NCI-H2029 treated with DMSO at 0.1 percent for 48 hours (cell line): ENCODE measurements at places on chromosomes 5 and 9.

GRCh38 chr5:65305913-65306312 lies 175.8 kb downstream of the ADAMTS6 start:
- DNase-seq: no peak

DNA sequence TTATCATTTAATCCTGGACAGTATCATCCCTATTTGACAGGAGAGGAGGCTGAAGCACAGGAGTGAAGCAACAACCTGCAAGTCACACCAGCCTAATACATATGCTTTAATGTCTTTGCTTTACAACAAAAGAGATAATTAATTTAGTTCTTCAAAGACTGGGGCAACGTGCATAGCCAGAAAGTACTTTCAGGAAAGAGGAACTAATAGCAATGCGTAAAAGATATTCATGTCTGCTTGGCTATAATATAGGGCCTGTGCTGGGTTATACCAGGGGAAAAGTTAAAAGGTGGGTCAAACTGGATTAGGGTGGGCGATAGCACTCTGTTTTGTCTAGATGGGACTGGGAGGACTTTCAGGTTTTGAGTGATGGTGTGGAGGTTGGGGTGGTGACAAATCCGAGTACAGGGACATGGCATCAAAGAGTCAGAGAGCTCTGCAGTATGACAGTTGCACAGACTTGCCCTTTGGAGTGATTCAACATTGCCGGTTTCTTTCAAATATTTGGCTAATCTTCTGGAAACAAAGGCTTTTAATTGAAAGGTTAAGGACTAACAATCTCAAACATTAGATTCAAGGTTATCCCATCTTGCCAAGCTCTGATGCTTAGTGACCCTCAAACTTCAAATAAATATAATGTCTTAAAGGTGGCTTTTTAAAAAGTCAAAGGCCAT lies 11.9 kb downstream of the DAB2 start:
- DNase-seq: no peak

DNA sequence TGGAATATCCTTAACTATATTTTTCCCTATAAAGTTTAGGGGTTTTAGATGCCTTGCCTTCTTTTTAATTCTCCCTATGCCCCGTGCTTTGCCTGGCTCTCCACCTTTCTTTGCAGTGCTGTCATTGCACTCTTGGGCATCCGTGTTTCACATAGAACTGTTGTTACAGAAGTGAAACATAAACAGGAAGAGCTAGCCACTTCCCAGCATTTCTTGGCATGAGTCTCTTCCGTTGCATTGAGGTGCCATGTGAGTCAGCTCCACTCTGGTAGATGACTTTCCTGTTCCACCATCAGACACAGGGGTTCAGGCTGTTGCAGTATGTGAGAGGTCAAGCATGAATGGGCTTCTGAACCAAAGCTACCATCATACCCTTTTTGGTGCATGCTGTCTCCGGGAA lies 73.4 kb downstream of the ANGPTL2 start:
- DNase-seq: peak; percentile 36

- no peak for DNase-seq
Observed at GRCh38 chr9:131492070-131492469, 10.6 kb upstream of the POMT1 start.

DNA sequence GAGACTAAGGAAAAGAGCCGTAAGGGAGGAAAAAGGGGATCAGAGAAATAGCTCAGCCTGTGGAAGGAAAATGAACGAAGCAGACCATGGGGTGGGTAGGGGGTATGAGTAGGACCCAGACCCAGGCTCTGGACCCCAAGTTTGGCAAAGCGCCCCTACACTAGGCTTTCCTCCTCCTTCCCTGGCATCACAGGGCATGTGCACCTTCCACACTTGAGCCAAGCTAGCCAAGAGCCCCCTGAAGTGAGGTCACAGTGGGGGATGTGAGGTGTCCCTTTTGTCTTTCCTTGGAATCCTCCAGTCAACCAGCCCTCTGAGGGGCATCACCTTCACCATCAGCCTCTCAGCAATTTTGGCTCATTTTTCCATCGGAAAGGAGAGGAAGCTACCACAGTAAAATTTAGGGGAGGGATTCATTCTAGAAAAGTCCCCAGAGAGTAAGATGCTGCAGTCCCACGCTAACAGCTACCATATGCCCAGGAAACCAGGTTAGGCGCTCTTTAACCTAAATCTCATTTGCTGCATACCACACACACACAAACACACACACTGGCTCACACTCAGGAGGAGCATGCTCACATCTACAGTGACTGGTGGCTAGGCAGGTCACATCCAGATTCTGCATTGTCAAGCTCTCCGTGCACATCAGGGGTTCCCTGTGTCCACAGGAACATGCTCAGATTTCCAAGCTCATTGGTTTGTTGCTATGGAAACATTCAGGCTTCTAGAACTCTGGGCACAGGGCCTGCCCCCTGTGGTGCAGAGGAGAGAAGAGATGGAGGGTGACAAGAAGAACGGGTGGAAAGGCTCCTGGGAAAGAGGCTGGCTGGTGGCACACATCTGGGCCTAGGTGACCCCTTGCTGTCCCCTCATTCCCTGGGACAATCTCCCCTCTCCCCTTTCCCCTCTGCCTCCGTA lies 9.9 kb downstream of the REEP2 start:
- DNase-seq: no peak

DNA sequence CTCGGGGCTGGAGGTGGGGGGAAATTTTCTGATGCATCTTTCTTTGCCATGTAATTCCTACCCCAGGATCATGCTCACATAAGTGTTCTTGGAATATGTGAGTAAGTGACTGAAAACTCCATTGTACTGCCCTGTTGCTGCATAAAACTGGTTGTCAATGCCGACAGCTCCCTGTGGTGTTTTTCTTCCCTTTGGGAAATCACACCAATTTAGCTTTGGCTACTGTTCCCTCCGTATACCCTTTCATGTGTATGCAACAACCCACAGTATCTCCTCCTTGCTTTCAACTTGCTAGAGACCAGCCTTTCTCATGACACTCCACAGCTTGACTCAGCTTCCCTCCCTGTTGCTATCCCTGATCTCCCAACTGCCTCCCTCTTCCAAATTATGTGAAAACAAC lies 240.6 kb downstream of the TRIM32 start:
- DNase-seq: no peak

DNA sequence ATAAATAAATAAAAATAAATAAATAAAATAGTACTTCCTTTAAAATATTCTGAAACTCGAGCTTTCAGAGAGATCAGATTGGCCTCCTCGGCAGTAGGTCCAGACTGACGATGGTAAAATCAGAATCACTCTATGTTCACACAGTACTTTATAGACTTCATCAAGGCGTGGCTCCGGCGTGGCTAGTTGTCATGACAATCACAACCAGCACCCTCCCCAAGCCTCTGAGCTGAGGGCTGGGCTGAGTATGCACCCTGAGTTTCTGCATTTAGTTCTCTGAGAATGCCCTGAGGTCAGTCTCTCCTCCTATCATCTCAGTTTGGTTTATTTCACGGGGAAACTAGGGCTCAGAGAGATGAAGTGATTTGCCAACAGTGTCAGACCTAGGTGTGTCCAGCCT lies 43.3 kb upstream of the BARHL1 start:
- DNase-seq: no peak

- no peak for DNase-seq
Observed at GRCh38 chr9:36985769-36986467, 48.1 kb downstream of the PAX5 start.

DNA sequence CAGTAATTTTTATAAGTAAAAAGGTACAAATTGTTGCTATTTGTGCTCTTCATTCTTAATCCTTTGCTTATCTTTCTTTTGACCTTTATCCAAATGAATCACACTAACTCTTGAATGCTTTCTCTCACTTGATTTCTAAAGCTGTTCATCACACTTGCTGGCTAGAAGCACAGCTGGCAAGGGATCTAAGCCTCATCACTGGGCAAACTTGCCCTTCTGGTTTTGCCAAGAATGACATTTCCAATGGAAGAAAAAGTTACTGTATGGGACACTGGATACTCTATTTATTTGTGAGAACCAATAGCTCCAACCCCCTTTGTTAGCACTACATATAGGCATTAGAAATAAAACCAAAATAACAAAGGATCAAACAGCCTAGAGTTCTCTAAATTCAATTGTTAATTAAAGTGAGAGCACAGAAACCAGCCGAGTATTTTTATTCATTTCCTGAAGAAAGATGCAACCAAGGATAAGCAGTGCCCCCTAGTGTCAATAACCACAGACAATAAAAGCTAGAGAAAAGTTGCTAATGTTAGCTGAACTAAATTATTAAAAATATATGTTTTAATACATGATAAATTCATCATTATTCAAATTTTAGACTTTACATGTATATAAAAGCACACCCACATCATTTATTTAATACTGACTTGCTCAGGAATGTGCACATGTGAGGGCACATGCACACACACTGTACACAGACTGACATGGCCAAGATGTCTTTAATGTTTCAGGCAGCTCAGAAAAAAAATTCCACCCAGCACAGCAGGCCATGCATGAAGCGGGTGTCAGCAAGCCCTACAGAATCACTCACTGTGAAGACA lies 59.8 kb upstream of the POU5F2 start:
- DNase-seq: peak; percentile 58

DNA sequence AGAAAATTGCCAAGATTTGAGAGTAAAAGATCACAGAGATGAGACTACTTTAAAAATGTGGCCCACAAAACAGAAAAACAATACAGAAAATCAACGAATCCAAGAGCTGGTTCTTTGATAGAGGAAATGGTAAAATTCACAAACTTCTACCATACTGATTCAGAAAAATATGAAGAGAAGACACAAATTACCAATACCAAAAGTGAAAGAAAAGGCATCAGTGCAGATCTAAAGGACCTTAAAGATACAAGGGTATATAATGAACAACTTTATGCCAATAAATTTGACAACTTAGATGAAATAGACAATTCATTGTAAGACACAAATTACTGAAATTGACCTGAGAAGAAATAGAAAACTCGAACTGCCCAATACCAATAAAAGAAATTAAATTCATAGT lies 24.4 kb upstream of the SLC1A1 start:
- DNase-seq: no peak

DNA sequence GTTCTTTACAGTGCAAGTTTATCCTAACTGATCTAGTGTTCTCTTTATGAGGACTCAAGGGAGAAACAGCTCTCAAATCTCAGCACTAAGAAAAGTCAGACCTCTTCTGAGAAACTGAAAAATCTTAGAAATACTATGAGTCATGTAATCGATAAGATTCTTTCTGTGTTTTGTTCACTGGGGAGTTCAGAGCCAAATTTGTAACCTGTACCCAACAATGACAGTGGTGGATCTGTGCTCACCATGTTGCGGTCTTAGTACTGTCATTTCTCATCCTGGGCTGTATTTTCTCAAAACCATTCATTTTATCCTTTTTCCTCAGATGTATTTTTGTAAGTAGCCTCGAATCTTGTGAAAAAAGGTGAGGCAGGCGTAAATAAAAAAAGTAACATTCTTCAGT lies 146.4 kb downstream of the ACER2 start:
- DNase-seq: no peak
